Neural crest cell (in vitro differentiated cells): ENCODE measurements at places on chromosomes 2 and 18. TPM values are rescaled to one million over a fixed set of nuclear protein-coding genes. Genes with fewer than 3 reads are reported as not detected.

The IL1B gene
- total RNA-seq, result not detected in 2 replicates

The SAG gene
- total RNA-seq, result not detected in 2 replicates

GRCh38 chr2:96374211-96374951 lies 38.8 kb downstream of the NCAPH start:
- no peak overlapping the region for H3K27ac ChIP-seq
- H3K36me3 ChIP-seq, result peaks cover 54% of the 10 kb centered on the region
- no peak overlapping the region for H3K4me3 ChIP-seq
- DNase-seq, result no peak

The TUBA3E gene
- total RNA-seq, result not detected in 2 replicates

DNA sequence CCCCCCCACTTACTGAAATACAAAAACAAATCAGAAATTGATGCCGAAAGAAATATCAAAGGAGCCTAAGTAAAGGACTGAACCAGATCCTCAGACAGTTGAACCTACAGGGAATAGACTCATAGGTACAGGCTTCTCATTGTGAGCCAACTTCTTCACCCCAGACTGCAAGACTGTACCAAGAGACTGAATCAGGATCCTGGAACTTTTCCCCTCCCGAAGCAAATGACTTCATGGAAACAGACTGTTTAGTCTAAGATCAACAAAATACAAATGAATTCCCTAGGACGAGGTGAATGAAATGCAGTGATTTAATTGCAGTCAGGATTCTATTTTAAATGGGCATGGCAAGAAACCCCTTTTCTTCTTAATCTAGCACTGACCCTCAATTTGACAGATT lies 53.6 kb upstream of the RNF152 start:
- H3K27me3 ChIP-seq, result no peaks in the 10 kb centered on the region
- no peak overlapping the region for H3K4me3 ChIP-seq
- H3K27ac ChIP-seq, result no peak overlapping the region

The TNFAIP6 gene
- 0.40 and 0.75 TPM in 2 replicates for total RNA-seq

DNA sequence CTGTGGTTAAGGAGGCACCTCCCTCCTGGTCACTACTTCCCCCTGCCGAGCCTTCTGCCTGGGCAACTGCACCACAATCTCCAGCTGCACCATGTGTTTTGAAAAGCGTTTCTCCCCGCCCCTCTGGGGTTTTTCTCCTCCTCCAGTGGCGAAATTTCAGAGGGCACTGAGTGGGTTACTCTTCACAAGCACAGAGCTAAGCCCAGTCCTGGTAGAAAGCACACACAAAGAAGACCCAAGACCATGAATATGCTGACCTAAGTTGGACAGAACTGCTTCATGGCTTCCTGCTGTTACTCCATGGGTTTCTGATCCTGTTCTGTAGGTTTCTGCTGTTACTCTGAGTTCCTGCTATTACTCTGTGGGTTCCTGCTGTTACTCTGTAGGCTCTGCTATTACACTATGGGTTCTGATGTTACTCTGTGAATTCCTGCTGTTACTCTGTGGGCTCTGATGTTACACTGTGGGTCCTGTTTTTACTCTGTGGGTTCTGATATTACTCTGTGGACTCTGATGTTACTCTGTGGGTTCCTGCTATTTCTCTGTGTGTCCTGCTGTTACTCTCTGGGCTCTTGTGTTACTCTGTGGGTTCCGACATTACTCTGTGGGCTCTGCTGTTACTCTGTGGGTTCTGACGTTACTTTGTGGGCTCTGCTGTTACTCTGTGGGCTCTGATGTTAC lies 216.6 kb downstream of the RTP5 start:
- H3K27me3 ChIP-seq, result peaks cover 58% of the 10 kb centered on the region
- peaks cover 9% of the 10 kb centered on the region for H3K4me1 ChIP-seq
- H3K36me3 ChIP-seq, result no peaks in the 10 kb centered on the region
- DNase-seq, result no peak
- no peak overlapping the region for H3K4me3 ChIP-seq

GRCh38 chr2:142721015-142721414 lies 156.4 kb upstream of the KYNU start:
- no peaks in the 10 kb centered on the region for H3K27me3 ChIP-seq
- peaks cover 22% of the 10 kb centered on the region for H3K4me1 ChIP-seq
- no peak for DNase-seq
- H3K27ac ChIP-seq, result no peak overlapping the region
- no peaks in the 10 kb centered on the region for H3K36me3 ChIP-seq
- no peak overlapping the region for H3K4me3 ChIP-seq

GRCh38 chr18:55694291-55694690 lies 106.3 kb upstream of the TCF4 start:
- no peaks in the 10 kb centered on the region for H3K36me3 ChIP-seq
- DNase-seq, result no peak
- no peak overlapping the region for H3K4me3 ChIP-seq
- no peak overlapping the region for H3K27ac ChIP-seq

GRCh38 chr2:24083567-24084385 lies 858 bp downstream of the TP53I3 start:
- H3K36me3 ChIP-seq, result peaks cover 13% of the 10 kb centered on the region
- DNase-seq, result no peak
- H3K4me1 ChIP-seq, result peaks cover 26% of the 10 kb centered on the region
- H3K4me3 ChIP-seq, result peak overlapping the region; percentile 98

- H3K27ac ChIP-seq, result no peak overlapping the region
- peaks cover 15% of the 10 kb centered on the region for H3K4me1 ChIP-seq
- H3K27me3 ChIP-seq, result no peaks in the 10 kb centered on the region
- no peak for DNase-seq
- no peaks in the 10 kb centered on the region for H3K36me3 ChIP-seq
Observed at GRCh38 chr18:8167026-8167425, 442.2 kb upstream of the RAB12 start.

The ALPG gene
- not detected in 2 replicates for total RNA-seq

- no peak overlapping the region for H3K27ac ChIP-seq
- H3K4me3 ChIP-seq, result no peak overlapping the region
- H3K4me1 ChIP-seq, result peaks cover 13% of the 10 kb centered on the region
- H3K36me3 ChIP-seq, result no peaks in the 10 kb centered on the region
- no peak for DNase-seq
Observed at GRCh38 chr2:178069551-178069950, 3.0 kb downstream of the PDE11A start.

DNA sequence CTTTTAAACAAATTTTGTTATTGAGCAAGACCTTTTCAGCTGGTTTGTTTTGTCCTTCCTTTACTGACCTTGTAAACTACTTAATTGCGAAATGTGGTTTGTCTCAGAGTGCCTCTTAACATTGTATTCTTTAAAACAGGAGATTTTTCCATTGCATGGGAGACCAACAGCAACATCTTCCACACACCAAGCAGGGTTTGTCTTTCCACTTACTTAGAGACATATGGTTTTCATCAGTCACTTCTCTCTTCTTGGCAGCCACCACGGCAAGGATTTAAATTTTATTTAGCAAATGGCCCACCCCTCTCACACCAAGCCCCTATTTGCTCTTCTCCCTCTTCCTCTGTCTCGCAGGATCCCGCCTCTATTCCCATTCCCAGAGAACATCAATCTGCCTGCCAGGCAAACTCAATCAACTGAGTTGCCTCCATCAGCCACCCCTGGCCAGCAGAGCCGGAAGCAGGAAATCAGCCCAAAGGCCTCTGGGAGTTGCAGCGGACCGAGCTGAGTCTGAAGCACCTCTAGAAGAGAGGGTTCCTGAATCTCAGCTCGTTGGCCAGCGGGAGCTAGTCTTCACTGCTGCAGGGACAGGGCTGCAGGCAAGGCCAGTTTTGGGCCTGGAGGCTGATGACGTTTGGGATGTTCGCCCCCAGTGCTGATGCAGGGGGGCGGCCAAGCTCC lies 11.3 kb upstream of the CIB4 start:
- no peaks in the 10 kb centered on the region for H3K27me3 ChIP-seq
- H3K4me3 ChIP-seq, result no peak overlapping the region
- no peaks in the 10 kb centered on the region for H3K36me3 ChIP-seq
- peaks cover 7% of the 10 kb centered on the region for H3K4me1 ChIP-seq
- H3K27ac ChIP-seq, result peak overlapping the region; percentile 3
- DNase-seq, result no peak

The TYMS gene
- total RNA-seq, result 264 and 268 TPM in 2 replicates

GRCh38 chr2:17160594-17160993 lies 357.6 kb downstream of the RAD51AP2 start:
- H3K27me3 ChIP-seq, result peaks cover 8% of the 10 kb centered on the region
- H3K27ac ChIP-seq, result no peak overlapping the region
- H3K36me3 ChIP-seq, result no peaks in the 10 kb centered on the region
- DNase-seq, result no peak
- no peaks in the 10 kb centered on the region for H3K4me1 ChIP-seq
- no peak overlapping the region for H3K4me3 ChIP-seq

DNA sequence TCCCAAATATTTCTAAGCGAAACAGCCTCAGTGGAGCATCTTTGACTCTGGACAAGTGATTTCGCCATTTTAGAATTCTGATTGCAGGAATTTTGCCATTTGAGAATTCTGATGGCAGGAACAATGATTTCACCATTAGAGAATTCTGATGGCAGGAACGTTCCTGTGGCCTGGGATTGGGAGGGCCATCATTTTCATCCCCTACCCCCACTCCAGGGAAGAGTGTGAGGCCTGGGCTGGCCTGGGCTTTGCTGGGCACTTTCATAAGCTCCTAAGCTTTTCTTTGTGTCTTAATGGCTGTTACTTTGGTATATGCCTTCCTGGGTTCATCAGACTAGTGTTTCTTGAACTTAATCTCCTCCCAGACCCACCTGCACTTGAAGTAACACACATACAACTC lies 129.3 kb upstream of the EPAS1 start:
- H3K4me1 ChIP-seq, result peaks cover 5% of the 10 kb centered on the region
- H3K36me3 ChIP-seq, result peaks cover 3% of the 10 kb centered on the region
- H3K27ac ChIP-seq, result no peak overlapping the region
- DNase-seq, result no peak
- H3K4me3 ChIP-seq, result no peak overlapping the region
